ENCODE measurements at places on chromosomes 13 and 19.
A peak's percentile ranks its signal among the peaks of the same experiment; 100 is the strongest.

- DNase-seq: no peak
These were observed 456.4 kb downstream of the FGF14 start for GRCh38 chr13:101945435-101945834.

- DNase-seq: peak; percentile 71
These were observed at the start of gene U2AF2 for GRCh38 chr19:55654868-55655647. TSS of gene U2AF2 (plus strand) at chr19:55655035. CDS start at chr19:55655105, 70 bp downstream.

- no peak for DNase-seq
These were observed 12.3 kb upstream of the TNFSF13B start for GRCh38 chr13:108257248-108257647.

GRCh38 chr13:20814224-20814910 is 40.6 kb upstream of the EEF1AKMT1 start:
- DNase-seq: no peak

DNA sequence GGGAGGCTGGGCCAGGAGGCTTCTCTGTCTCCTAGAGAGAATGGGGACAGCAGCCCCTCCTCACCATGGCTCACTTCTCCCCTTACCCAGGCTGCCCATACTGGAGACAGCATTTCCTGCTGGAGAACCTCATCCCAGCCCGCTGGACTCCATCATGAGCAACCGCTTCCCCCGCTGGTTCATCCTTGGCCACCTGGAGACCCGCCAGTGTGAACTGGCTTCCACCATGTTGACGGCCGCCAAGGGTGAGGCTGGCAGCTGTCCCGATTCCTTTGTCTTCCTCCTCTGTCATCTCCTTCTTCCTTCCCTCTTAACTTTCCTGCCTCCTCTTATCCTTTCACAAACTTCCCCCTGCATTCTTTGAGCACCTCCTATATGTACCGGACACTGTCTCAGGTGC is 28.0 kb downstream of the ZSWIM4 start:
- no peak for DNase-seq

- no peak for DNase-seq
These were observed 46.6 kb upstream of the UBAC2 start for GRCh38 chr13:99154064-99154463.

- DNase-seq: no peak
These were observed 110.4 kb upstream of the SOX1 start for GRCh38 chr13:111956261-111957151.

DNA sequence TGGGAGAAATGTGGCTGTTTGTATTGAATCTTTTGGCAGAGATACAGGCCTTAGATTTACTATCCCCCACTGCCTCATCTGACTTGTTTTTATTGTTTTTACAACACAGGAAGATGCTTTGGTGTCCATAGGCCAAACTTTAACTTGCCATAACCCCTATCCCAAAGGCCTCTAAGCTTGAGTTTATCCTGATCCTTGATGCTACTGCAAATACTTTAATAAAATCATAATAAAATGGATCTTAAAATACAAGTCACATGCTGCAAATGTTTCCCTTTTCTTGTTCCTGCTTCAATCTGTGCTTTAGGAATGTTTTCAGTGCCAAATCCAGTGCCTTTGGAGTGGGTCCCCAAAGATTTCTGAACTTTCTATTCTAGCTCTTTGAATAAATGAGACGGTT is 770.6 kb downstream of the DACH1 start:
- no peak for DNase-seq

- no peak for DNase-seq
These were observed 41.3 kb downstream of the FLT3 start for GRCh38 chr13:28058866-28059613.

DNA sequence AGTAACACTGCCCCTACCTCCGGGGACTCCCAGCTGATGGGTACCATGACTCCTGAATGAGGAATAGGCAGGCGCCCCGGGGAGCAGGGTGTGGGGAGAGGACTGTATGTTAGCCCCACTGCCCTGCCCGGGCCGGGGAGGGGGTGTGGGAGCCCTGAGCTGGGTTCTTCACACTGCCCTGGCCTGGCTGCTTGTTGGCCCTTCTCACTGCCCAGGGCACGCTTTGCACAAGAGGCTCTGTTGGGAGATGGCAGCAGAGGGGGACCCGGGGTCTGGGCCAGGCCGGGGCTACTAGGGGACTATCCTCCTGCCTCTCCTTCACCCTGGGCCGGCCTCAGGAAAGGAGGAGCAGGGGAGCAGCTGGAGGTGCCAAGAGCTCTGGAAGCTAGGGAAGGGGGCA is 19.3 kb upstream of the KCTD15 start:
- no peak for DNase-seq

DNA sequence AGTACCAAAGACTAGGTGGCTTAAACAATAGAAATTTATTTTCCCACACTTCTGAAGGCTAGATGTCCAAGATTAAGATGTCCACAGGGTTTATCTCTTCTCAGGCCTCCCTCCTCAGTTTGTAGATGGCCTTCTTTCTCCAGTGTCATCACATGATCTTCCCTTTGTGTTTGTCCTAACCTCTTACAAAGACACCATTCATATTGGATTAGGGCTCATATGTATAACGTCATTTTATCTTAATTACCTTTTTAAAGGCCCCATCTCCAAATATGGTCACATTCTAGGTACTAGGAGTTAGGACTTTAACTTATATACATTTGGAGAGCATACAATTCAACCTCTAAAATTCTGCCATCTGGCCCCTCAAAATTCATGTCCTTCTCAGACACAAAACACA is 34.3 kb downstream of the N4BP2L2 start:
- no peak for DNase-seq

DNA sequence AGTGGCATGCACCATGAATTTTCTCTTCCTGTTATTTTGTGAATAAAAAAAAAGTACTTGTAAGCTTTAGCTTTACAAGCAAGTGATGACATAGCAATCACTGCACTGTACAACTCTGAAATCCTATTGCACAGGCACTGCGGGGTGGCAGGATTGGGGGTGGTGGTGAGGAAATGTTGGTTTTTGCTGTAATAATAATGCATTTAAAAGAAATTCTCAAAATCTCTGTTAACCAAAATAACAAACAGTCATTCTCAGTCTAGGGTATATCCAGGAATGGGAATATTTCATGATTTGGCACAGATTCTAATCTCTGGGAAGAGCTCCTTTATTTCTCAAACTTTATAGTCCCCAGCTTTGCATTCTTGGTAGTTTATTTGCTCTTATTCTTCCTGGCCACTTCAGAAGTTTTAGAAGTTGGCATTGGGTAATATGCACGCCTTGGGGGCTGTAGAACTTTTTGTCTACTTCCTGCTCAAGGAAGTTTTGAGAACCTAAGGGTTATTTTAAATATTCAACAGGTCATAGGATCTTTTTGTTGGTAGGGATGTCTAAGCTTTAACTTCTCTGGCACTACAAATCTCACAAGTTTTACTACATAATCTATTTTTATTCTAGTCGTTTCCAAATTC is 353.0 kb upstream of the KLF12 start:
- no peak for DNase-seq

GRCh38 chr13:101398920-101399319 is 17.4 kb downstream of the NALCN start:
- DNase-seq: no peak

- DNase-seq: no peak
These were observed 77.7 kb downstream of the MIPEP start for GRCh38 chr13:23811366-23812062.
